Skin of body (tissue), 3 donors: ENCODE measurements at places on chromosomes 7 and 10. TPM values are rescaled to one million over a fixed set of nuclear protein-coding genes. Genes with fewer than 3 reads are reported as not detected.

OR13A1 gene
- total RNA-seq = 0.10 TPM

PKD1L1 gene
- 0.30 TPM for total RNA-seq

RET gene
- total RNA-seq = 9.3 TPM

EFCAB10 gene
- total RNA-seq = not detected

LRRN3 gene
- total RNA-seq = 2.5 TPM

ABCA13 gene
- 5.6 TPM for total RNA-seq

MRC1 gene
- total RNA-seq = 35.5 TPM

CTTNBP2 gene
- total RNA-seq = 5.5 TPM

- DNase-seq = no peak
These were observed 6.8 kb upstream of the GJD4 start for GRCh38 chr10:35598379-35598778.

DNA sequence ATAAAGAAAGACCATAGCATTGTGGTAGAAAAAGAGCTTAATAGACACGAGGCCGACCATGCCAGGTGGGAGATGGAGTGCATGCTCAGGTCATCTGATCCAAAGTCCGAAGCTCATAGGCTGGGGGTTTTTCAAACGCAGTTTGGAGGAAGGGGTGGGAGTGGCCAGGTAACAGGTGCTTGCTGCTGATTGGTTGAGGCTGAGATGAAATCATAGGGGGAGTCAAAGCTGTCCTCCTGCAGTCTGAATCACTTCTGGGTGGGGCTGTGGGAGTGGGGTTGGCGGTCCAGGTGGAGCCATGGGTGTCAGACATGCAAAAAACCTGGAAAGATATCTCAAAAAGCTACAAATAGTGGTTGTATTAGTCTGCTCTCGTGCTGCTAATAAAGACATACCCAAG lies 2.8 kb upstream of the ERCC6 start:
- DNase-seq = no peak

GRCh38 chr10:27660711-27661110 lies 84.9 kb downstream of the MKX start:
- DNase-seq = no peak

- DNase-seq = no peak
These were observed 31.5 kb upstream of the ADCYAP1R1 start for GRCh38 chr7:31020652-31021051.

DNA sequence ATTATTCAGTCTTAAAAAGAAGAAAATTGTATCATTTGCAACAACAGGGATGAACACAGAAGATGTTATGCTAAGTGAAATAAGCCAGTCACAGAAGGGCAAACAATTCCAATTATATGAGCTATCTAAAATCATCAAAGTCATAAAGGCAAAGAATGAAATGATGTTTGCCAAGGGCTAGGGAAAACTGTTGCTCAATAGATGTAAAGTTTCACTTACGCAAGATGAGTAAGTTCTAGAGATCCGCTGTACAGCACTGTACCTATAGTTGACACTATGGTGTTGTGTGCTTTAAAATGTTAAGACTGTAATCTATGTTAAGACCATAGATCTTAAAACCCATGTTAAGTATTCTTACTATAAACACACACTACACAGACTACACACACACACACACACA lies 904.6 kb upstream of the LRRN3 start:
- DNase-seq = no peak

GRCh38 chr10:113927440-113927839 lies 73.0 kb downstream of the NHLRC2 start:
- DNase-seq = no peak

GRCh38 chr10:6504296-6504695 lies 75.8 kb downstream of the PRKCQ start:
- DNase-seq = no peak

- no peak for DNase-seq
These were observed at the start of gene SPAM1 for GRCh38 chr7:123924941-123925340. TSS of gene SPAM1 (plus strand) at chr7:123925241. CDS start at chr7:123953571, 28,330 bp downstream.

- no peak for DNase-seq
These were observed 6.8 kb upstream of the GPR15LG start for GRCh38 chr10:84166620-84167288.

- DNase-seq = no peak
These were observed 239.3 kb downstream of the THSD7A start for GRCh38 chr7:11592699-11593098.

DNA sequence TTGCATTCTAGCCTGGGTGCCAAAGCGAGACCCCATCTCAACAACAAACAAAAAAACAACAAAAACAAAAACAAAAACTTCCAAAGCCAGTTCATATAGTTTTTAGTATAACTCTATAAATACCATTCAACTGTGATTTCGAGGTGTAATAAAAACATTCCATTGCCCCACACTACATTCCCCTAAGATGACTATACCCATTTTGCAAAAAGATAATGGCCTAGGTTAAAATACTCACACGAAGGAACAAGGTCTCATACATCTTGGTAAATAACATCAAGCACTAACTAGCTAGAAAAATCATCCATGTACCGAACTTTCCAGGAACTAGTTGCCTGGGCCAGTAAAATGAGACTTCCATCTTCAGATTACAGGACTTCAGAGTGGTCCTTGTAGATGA lies 55.4 kb downstream of the GLI3 start:
- DNase-seq = no peak

- no peak for DNase-seq
These were observed 16.0 kb upstream of the ZNF273 start for GRCh38 chr7:64886956-64887545.

DNA sequence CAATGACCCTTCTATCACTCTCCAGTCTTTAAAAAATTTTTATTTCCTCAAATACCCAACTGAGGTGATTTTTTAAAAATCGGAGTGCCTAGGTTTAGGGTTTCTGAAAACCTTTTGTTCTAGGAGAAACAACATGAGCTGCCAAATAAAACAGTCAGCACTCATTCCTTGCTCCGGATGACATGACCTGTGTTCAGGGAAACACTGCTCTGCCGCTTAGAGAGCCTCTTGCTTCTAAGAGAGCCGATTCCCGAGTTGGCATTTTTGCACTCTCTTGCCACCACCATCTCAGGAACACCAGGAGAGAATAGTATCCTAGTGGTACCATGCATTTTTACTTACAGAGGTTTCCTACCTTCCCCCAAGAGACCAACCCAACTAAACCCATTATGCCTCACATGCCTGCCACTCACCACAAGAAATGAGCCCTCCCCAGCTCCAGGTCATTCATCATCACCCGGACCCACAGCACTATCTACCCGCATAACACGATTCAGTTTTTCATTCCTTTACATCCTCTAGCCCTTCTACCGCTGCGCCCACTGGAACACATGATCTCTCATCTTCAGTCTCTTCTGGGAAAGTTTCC lies 365.4 kb downstream of the THSD7A start:
- DNase-seq = no peak

DNA sequence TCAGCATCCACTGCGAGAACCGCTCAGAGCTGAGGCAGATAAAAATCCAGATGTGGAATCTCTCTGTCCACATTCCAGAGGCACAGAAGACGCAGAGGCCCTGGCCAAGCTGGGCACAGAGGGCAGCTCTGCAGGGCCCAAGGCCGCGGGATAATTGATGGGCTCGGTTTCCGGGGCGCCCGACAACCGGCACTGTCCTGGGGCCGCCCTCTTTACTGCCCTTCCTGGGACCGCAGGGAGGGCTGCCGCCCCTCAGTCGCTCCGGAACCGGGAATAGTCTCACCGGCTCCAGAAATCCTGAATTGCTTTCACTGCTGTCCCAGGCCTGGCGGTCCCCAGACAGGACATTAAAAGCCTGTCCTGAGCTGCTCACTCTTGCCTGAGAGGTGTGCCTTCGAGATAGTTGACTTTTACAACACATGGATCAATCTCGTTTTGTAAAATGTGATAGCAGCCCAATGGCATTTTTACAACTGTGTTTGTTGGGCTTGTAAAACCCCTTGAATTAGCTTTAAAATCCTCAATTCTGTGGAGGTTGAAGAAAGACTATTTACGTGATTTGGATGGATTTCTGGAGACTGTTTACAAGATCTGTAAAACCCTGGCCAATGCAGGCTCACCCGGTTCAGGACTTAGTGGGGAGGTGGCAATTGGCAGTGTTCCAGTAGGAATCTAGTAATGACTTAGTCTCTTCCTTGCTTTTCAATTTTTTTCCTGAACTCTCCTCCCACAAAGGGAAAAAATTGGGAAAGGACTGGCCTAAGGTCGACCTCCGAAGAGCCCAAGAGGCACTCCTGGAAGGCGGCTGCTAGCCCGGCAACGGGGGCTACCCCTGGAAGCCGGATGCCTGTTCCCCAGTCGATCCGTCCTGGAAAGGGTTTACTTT lies 1.4 kb upstream of the HOXA6 start:
- no peak for DNase-seq

GRCh38 chr10:22609719-22610465 lies 104.5 kb downstream of the PIP4K2A start:
- DNase-seq = no peak

DNA sequence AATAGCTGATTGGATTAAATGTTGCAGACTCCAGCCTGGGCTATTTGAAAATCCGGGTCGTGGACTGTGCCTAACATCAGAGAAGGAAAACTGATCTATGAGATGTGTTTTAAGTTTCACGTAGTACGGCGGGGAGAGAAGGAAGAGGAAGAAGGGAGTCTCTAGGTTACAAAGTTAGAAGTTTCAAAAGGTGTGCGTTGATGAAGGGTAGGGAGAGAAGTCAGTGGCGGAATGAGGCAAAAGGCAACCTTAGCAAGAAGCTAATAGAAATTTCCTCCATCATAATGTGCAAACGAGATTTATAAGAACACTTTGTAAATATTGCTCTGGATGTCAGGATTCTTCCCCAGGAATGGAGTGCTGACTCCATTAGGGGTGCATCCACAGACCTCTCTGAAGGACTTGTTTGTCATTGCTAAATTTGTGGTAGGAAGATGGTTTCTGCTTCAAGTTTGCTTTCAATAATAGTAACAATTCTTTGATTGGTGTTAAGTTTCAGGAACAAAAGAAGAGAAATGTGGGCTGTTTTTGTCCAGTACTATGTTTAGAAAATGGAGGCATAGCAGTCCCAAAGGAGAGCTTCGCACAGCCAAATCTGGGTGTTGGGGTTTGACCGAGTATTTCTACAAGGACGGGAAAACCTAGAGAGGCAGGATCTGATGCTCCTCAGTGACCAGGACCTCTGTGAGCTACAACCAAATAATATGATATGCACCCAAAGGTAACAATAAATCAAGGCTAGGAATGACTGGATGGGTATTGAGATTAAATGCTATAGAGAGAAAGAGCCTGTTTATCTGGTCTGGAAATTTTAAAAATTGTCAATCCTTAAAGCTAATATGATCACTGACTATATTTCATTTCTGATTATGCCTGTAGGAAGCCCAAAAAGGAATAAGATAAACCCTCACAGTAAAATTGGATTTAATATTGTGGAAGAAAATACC lies 8.2 kb downstream of the TWIST1 start:
- no peak for DNase-seq

- no peak for DNase-seq
These were observed 50.2 kb upstream of the CDK1 start for GRCh38 chr10:60728056-60728455.

GRCh38 chr7:29564496-29565223 lies 1.0 kb downstream of the PRR15 start:
- no peak for DNase-seq

- DNase-seq = no peak
These were observed 690.9 kb downstream of the NXPH1 start for GRCh38 chr7:9124320-9124719.

- no peak for DNase-seq
These were observed 1.7 kb upstream of the TAS2R5 start for GRCh38 chr7:141788296-141788695.

DNA sequence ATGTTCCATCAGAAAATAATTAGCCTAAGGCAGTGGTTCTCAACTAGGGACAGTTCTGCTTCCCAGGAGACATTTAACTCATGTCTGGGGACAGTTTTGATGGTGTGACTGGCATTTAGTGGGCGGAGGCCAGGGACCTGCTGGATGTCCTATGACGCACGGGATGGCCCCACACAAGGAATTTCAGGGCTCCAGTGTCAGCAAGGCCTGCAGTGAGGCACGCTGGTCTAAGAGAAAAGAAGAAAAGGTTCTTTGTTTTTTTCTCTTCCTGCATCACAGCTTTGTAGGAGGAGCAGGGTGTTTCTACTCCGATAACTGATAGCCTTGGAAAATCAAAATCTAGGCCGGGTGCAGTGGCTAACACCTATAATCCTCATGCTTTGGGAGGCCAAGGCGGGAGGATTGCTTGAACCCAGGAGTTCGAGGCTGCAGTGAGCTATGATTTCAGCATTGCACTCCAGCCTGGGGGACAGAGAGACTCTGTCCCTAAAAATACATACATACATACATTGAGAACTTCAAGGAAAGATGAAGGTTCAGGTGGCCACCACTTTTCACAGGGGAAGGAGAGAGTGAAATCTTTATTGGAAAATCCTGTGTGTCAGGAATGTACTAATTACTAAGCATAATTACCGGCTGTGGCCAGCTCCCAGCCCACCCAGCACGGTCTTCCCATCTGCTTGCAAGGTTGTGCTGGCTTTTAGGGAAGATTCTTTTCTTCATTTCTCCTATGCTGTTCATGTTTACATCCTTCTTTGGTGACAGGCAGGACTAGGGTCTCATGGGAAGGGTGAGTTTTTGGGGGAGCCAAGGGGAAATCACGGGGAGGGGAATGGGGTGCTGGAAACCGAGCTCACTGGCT lies 150.4 kb downstream of the ACTR3B start:
- DNase-seq = no peak

- DNase-seq = no peak
These were observed 21.0 kb downstream of the ELFN1 start for GRCh38 chr7:1691096-1691495.

DNA sequence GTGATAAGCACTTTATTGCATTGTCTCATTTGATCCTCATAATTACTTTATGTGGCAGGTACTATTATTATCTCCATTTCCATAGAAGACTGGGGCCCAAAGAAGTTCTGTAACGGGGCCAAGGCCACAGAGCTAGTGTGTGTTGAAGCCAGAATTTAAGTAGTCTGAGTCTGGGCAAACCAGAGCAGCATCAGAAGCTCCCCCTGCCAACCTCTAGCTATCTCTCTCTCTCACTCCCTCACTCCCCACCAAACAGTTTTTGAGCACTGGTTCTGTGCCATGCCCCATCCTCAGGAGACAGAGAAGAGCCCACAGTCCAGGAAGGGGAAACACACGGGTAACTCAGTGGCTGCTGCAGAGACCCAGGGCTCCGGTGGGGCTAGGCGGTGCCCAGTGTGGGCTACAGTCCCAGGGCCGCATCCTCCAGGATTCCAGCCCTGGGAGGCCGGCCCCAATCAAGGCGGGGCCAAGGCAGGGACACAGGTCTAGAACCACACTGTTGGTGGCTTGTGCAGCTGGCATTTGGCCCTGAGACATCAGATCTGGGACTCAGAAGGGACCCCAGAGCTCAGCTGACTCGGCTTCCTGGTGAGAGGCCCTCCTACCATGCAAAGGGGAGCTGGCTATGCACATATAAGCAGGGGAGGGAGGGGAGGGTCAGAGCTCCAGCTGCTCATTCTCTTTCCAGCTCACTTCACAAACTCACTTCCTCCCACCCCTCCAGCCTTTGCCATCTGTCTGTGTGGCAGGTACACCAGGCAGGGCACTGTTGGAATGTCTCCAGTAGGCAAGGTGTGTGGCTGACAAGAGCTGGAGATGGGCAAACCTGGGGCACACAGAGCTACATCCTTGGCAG lies 34.4 kb downstream of the COL13A1 start:
- DNase-seq = no peak
